ENCODE measurements at places on chromosomes 12 and 14. TPM values are rescaled to one million over a fixed set of nuclear protein-coding genes. Genes with fewer than 3 reads are reported as not detected.
A peak's percentile ranks its signal among the peaks of the same experiment; 100 is the strongest.

Gene IL23A
- 3.5 TPM for total RNA-seq

Gene NPFF
- not detected for total RNA-seq

Gene SYNDIG1L
- not detected for total RNA-seq

Gene STYK1
- 5.3 TPM for total RNA-seq

Gene TEX52
- 0.29 TPM for total RNA-seq

Gene MMP17
- not detected for total RNA-seq

Gene CLEC1B
- total RNA-seq: not detected

Gene MSI1
- total RNA-seq: not detected

DNA sequence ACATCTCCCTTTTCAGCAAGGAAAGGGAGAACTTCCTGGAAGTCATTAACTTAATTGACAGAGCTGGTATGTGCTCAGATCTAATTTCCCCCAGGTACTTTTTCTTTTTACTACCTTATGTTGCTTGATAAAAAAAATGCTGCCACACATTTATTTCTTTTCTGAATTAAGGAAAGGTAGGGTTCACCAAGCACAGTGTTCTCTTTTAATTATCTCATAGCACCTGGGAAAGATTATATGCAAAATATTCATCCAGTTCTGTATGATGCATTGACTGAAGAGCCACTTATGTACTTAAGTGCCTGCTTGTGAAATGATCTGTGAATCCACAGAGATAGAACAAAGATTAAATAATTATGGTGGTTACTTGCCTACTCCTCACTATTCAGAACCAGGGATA lies 25.1 kb downstream of the KCNC2 start:
- no peaks in the 10 kb centered on the region for H3K27me3 ChIP-seq
- no peak overlapping the region for H3K4me3 ChIP-seq
- no peaks in the 10 kb centered on the region for H3K4me1 ChIP-seq
- DNase-seq: no peak

DNA sequence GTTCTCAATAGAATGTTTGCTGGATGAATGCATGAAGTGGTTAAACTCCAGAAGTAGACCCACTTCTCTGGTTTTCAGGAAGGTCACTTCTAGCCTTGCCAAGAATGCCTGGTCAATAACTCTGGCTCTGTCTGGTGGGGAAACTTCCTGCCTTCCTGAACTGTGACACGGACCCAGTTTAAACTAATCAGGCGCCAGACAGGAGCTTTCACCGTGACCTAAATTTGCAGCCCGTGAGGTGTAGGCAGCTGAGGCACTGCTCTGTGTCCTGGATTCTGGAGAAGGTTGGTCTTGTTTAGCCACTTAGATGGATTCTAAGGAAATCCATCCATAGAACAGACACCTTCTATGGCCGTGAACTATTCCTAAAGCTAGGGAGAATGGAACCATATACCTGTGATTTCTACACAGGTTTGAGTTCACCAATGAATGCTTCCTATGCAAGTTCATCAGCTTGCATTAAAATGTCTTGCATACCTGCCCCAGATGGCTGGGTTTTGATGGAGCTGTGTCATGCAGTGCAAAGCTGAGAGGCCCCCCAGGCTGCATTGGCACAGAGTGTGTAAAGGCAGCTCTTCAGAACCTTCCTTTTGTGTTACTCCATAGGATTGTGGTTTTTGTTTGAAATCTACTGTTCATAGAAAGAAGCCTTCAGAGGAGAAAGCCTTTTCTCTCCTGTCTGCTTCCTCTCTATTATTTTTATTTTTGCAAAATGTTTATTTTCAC lies 4.4 kb downstream of the CHST11 start:
- H3K4me3 ChIP-seq: peak overlapping the region; percentile 99
- peak overlapping the region; percentile 96 for H3K27ac ChIP-seq
- H3K27me3 ChIP-seq: no peaks in the 10 kb centered on the region
- peaks cover 66% of the 10 kb centered on the region for H3K4me1 ChIP-seq
- H3K36me3 ChIP-seq: peaks cover 55% of the 10 kb centered on the region

GRCh38 chr12:57225680-57226210 lies 3.8 kb upstream of the SHMT2 start:
- H3K4me1 ChIP-seq: peaks cover 82% of the 10 kb centered on the region
- H3K36me3 ChIP-seq: peaks cover 12% of the 10 kb centered on the region
- H3K4me3 ChIP-seq: peak overlapping the region; percentile 23
- H3K27ac ChIP-seq: peak overlapping the region; percentile 47

DNA sequence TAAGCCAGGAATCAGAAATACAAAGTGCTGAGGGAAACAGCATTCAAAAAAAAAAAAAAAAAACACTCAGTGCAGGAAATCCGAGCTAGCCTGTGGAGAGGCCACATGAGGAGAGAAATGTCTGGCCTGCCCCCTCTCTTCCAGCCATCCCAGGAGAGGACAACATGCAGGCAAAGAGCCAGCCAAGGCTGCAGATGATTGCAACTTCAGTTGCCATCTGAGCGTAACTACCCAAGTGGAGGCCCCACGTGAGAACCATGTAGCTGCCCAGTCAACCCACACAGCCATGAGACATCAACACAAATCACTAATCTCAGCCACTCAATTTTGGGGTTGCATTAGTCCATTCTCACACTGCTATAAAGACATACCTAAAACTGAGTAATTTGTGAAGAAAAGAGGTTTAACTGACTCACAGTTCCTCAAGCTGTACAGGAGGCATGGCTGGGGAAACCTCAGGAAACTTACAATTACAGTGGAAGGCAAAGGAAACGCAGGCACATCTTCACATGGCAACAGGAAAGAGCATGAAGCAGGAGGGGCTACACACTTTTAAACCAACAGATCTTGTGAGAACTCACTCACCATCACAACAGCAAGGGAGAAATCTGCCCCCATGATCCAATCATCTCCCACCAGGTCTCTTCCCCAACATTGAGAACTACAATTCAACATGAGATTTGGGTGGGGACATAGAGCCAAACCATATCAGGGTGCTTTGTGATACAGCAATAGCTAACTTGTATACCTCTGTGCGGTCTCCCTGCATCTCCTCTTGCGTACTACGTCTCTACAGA lies 161.1 kb downstream of the PIWIL1 start:
- no peaks in the 10 kb centered on the region for H3K36me3 ChIP-seq
- H3K4me3 ChIP-seq: no peak overlapping the region
- no peak overlapping the region for H3K27ac ChIP-seq
- no peaks in the 10 kb centered on the region for H3K4me1 ChIP-seq
- no peaks in the 10 kb centered on the region for H3K27me3 ChIP-seq

- peaks cover 22% of the 10 kb centered on the region for H3K36me3 ChIP-seq
- H3K27ac ChIP-seq: no peak overlapping the region
- DNase-seq: no peak
- no peaks in the 10 kb centered on the region for H3K27me3 ChIP-seq
- H3K4me1 ChIP-seq: peaks cover 5% of the 10 kb centered on the region
Measured at GRCh38 chr12:118185602-118186397, 49.9 kb downstream of the PEBP1 start.

DNA sequence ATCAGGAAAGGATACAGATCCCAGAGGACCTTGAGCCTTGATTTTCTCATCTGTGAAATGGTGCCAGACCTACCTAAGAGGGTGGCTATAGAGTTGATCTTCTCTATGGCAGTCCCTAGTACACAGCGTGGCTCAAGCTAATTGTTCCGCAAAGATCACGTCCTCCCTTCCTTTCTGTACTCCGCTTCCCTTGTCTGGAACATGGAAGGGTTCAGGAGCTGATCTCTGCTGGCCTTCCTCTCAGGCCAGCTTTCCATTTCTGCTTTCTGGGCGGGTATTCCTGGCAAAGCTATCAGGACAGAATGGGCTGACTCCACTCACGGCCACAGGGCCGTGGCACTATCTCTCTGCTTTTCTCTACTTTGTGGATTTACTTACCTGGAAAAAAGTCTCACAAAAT lies 6.5 kb downstream of the CAMKK2 start:
- peaks cover 19% of the 10 kb centered on the region for H3K36me3 ChIP-seq
- H3K27ac ChIP-seq: no peak overlapping the region
- H3K4me1 ChIP-seq: peaks cover 35% of the 10 kb centered on the region
- H3K27me3 ChIP-seq: no peaks in the 10 kb centered on the region
- no peak for DNase-seq

- DNase-seq: no peak
- no peaks in the 10 kb centered on the region for H3K4me1 ChIP-seq
- H3K27me3 ChIP-seq: peaks cover 45% of the 10 kb centered on the region
- no peak overlapping the region for H3K4me3 ChIP-seq
- H3K36me3 ChIP-seq: no peaks in the 10 kb centered on the region
Measured at GRCh38 chr12:4378772-4379171, 740 bp downstream of the FGF23 start.

GRCh38 chr12:39867631-39868327 lies 238.1 kb downstream of the SLC2A13 start:
- H3K27ac ChIP-seq: no peak overlapping the region
- no peaks in the 10 kb centered on the region for H3K36me3 ChIP-seq
- H3K4me3 ChIP-seq: no peak overlapping the region
- H3K27me3 ChIP-seq: no peaks in the 10 kb centered on the region

DNA sequence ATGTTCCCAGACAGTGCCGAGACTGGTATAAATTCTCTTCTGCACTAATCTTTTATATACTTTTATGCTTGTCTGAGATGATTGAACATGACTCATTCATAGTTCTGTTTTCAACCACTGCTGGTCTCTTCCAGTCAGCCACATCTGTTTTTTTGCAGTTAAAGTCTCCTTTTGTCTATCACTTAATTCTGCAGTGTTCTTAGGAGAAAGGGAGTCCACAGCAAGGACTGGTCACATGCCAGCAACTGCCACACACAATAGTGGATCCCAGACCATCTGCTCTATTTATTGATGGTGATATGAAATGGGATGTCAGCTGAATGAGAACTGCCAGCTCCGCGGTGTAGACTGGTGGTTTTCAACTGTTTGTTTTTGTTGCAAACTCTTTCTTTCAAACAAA lies 379.8 kb downstream of the MED13L start:
- peaks cover 3% of the 10 kb centered on the region for H3K27me3 ChIP-seq
- no peak overlapping the region for H3K27ac ChIP-seq
- no peak overlapping the region for H3K4me3 ChIP-seq
- H3K4me1 ChIP-seq: no peaks in the 10 kb centered on the region
- no peaks in the 10 kb centered on the region for H3K36me3 ChIP-seq

- no peak for DNase-seq
- H3K27ac ChIP-seq: no peak overlapping the region
- no peak overlapping the region for H3K4me3 ChIP-seq
Measured at GRCh38 chr12:1502379-1502720, 92.0 kb downstream of the FBXL14 start.

- H3K4me1 ChIP-seq: peaks cover 25% of the 10 kb centered on the region
- no peaks in the 10 kb centered on the region for H3K36me3 ChIP-seq
- H3K4me3 ChIP-seq: peak overlapping the region; percentile 79
- peak overlapping the region; percentile 84 for H3K27ac ChIP-seq
- DNase-seq: no peak
Measured at GRCh38 chr12:32105986-32106516, 596 bp upstream of the BICD1 start.

DNA sequence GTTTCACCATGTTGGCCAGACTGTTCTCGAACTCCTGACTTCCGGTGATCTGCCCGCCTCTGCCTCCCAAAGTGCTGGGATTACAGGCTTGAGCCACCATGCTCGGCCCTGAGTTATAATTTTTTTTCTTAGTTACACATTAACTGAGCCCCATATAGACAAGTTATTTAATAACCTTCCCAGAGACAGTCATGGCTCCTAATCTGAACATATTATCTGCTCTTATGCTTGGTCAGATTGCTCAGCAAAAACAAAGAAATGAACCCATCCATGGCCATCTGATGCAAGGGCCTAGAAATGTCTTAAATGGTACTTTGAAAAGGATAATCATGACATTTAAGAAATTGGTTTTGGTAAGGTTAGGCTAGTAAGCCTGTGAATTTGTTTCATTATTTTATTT lies 13.0 kb downstream of the SAMD15 start:
- no peak for DNase-seq
- no peak overlapping the region for H3K27ac ChIP-seq
- H3K36me3 ChIP-seq: no peaks in the 10 kb centered on the region
- peaks cover 2% of the 10 kb centered on the region for H3K27me3 ChIP-seq
- no peak overlapping the region for H3K4me3 ChIP-seq

GRCh38 chr12:47028981-47029708 lies 50.3 kb upstream of the PCED1B start:
- DNase-seq: no peak
- no peak overlapping the region for H3K27ac ChIP-seq
- no peak overlapping the region for H3K4me3 ChIP-seq
- peaks cover 18% of the 10 kb centered on the region for H3K27me3 ChIP-seq
- H3K4me1 ChIP-seq: peaks cover 11% of the 10 kb centered on the region

- peaks cover 88% of the 10 kb centered on the region for H3K36me3 ChIP-seq
- peak overlapping the region; percentile 90 for H3K27ac ChIP-seq
- DNase-seq: no peak
- H3K4me1 ChIP-seq: peaks cover 99% of the 10 kb centered on the region
- H3K27me3 ChIP-seq: no peaks in the 10 kb centered on the region
Measured at GRCh38 chr14:61347826-61348443, 26.6 kb downstream of the PRKCH start.

DNA sequence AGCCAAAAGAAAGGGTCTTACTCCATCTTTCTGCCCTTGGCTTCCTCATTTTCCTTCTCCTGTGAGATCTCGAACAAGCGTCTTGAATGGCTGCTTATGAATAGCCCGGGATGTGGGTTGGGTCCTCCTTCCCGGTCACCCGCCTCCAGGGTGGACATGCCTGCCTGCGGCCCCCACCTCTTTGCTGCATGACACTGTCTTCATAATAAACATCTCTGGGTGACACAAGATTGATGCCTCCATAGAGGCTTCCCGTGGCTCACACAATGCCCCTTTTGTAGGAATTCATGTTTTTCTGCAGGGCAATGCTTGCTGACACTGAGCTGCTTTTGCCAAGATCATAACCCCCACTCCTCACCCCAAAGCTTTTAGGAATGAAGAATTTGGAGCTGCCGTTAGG lies 125.9 kb downstream of the ZNF664 start:
- DNase-seq: no peak
- H3K4me3 ChIP-seq: no peak overlapping the region
- no peaks in the 10 kb centered on the region for H3K36me3 ChIP-seq
- H3K27ac ChIP-seq: no peak overlapping the region
- no peaks in the 10 kb centered on the region for H3K27me3 ChIP-seq

- H3K36me3 ChIP-seq: no peaks in the 10 kb centered on the region
- DNase-seq: no peak
- H3K27ac ChIP-seq: no peak overlapping the region
- no peaks in the 10 kb centered on the region for H3K27me3 ChIP-seq
Measured at GRCh38 chr12:67433385-67434175, 164.4 kb downstream of the CAND1 start.

GRCh38 chr12:99029511-99030271 lies 384.6 kb downstream of the APAF1 start:
- H3K27me3 ChIP-seq: no peaks in the 10 kb centered on the region
- no peak overlapping the region for H3K4me3 ChIP-seq
- no peak overlapping the region for H3K27ac ChIP-seq
- DNase-seq: no peak
- no peaks in the 10 kb centered on the region for H3K36me3 ChIP-seq

DNA sequence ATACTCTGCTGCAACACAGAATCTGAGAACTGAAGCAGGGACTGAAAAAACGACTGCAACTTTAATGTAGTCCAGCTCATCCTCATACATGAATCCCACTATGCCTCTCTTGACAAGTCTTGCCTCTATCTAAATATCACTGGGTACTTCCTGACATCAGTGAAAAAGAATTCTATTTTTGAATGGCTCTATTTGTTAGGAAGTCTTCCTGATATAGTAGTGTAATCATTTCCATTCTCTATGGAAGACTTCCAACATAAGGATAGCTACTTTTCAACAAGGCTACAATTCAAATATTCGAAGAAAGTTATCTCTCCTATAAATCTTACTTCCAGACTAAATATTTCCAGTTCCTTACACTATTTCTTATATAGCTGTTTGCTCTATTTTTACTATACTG lies 167.5 kb downstream of the MDGA2 start:
- H3K4me1 ChIP-seq: no peaks in the 10 kb centered on the region
- no peaks in the 10 kb centered on the region for H3K36me3 ChIP-seq
- DNase-seq: no peak
- no peak overlapping the region for H3K27ac ChIP-seq
- H3K4me3 ChIP-seq: no peak overlapping the region

Measured in activated CD8-positive, alpha-beta T cell treated with anti-CD3 and anti-CD28 coated beads, Interleukin-2, amount 10 ng/mL, durations not matched to agents 7 days and 5 days (primary cell).